Hematopoietic multipotent progenitor cell (in vitro differentiated cells): ENCODE measurements at places on chromosomes 16 and 17. TPM values are rescaled to one million over a fixed set of nuclear protein-coding genes. Genes with fewer than 3 reads are reported as not detected.

SLC47A1 gene
- total RNA-seq = under 0.01 TPM

NEURL4 gene
- total RNA-seq = 37.4 TPM

ZBTB4 gene
- total RNA-seq = 17.8 TPM

GJD3 gene
- 0.27 TPM for total RNA-seq
